ENCODE measurements at places on chromosomes 5 and 9.

DNA sequence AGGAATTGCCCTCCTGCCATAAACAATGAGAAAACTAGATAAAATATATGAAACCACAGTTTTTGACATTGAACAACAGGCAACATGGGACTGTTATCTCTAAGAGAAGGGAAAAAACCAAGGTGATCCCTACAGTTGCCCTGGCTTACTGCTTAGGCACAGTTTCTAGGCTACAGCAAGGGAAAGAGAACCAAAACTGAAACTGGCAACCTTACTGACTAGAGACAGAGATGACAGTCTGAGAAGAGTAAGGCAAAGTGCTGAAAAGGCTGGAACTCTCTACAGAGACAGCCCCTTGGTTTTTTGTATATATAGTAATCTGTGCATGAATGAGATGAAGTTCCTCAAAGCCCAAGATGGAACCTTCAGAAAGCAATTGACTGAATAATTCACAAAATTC is 36.2 kb upstream of the REEP2 start:
- no peak for DNase-seq

DNA sequence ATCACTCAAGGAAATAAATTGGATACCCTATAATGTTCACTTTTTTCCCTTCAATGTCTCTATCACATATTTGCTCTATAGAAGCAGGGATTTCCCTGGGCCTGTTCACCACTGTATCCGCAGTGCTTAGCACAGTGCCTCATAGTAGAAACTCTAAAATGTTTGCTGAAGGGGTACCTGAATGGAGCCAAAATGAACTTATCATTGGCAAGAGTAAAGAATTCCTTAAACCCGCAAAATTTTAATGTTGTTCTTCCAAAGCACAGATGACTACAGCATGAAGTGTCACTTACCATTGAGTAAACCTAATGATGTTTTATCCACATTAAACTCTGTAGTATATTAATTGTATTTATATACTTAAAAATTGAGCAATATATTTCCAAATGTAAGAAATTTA is 96.1 kb downstream of the JAKMIP2 start:
- DNase-seq, result no peak

DNA sequence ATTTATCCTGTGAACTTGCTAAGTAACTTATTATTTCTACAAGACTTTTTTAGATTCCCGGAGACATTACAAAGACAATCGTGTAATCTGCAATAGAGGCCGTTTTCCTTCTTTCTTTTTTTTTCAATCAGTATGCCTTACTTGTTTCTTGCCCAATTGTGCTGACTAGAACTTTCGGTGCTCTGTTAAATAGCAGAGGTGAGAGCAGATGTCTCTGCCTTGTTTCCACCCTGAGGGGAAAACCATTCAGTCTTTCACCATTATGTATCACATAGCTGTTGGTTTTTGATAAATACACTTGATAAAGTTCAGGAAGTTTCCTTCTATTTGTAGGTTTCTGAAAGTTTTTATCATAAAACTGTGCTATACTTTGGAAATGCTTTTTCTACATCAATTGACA is 10.3 kb downstream of the SPATA31E1 start:
- DNase-seq, result no peak

DNA sequence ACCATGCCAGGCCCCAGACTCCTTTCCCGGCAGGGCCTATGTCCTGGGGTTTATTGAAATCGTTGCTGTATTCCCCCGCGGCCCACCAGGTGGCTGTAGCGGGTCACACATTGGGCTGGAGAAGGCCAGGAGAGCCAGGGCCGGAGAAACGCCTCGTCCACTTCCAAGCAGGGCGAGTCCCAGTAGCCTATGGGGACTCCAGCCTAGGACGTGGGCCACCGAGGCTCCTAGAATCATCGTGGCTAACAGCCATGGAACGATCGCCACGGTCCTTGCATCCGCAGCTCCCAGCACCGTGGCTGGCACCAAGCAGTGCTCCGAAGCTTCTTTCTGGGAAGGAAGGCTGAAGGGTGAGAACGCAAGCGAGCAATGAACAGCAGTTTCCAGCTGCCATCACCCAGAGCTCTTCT is 87.7 kb downstream of the ENTREP1 start:
- DNase-seq, result peak; percentile 34

DNA sequence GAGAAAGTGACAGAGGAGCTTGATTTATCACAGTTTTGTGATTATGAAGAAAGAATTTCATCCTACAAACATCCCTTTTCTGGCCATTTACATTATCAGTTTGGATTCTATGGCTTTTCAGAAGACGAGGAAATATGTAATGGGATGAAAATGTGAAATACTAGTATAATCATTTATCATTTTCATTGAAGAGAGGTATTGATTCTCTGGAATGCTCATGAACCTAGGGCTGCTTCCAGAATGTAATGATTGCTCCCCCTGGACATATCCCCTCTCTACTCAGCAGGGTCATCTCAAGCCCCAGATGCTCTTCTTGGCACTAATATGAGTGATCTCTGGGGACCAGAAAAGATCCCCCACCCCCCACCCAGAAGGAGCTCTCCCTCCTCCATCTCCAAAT is 106.7 kb upstream of the ZNF618 start:
- no peak for DNase-seq

- DNase-seq, result peak; percentile 5
Observed at GRCh38 chr9:24245988-24246387, 299.7 kb downstream of the IZUMO3 start.

- no peak for DNase-seq
Observed at GRCh38 chr9:107693625-107694326, 204.2 kb upstream of the KLF4 start.

- peak; percentile 41 for DNase-seq
Observed at GRCh38 chr9:130707225-130707976, 13.8 kb downstream of the EXOSC2 start.
